ENCODE measurements at places on chromosomes 2 and 18.
A peak's percentile ranks its signal among the peaks of the same experiment; 100 is the strongest.

DNA sequence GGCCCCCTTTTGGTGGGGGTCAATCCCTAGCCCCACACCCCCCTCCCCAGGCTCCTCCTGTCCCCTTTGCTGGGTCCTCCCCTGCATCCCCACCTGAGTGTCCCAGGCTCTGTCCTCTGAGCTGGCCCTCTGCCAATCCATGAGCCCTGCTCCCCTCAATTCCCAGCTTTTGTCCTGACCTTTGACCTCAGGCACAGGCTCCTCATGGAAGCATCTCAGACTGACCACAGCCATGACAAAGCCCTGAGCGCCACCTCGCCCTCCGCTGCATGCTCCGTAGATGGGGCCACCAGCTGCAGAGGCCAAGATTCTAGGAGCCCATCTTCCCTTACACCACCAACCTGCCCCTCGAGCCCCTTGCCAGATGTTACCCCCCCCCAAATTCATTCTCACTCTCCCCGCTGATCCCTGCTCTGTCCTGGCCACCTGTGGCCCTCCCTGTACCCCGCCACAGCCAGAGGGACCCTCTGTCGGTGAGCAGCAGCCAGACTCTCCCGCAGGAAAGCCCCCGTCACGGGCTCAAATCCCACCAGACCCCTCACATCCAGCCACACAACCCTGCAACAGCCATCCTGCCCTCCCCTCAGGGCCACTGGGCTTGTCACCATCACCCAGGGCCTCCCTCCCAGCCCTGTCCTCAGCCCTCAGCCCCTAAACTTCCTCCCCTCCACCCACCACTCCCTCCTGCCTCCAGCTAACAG lies 206.0 kb downstream of the MGAT5 start:
- no peak for DNase-seq

DNA sequence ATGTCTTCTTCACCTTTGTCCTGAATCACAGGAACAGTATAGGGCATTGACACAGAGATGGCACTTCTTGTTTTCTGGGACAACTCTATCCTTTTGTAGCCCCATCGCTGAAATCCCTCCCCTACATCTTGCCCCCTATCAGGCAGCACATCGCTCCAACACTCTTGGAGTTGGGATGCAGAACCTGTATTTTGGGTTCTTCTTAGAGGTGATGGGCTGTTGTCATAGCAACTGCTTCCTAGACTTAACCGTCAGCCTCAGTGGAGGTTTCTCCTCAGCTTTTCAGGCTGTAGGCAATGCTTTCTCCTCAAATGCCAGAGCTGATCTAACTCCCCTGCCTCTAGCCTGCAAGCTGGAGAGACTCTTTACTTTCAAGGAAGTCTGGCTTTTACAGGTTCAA lies 99.9 kb upstream of the SPRED2 start:
- DNase-seq = no peak

- no peak for DNase-seq
Measured at GRCh38 chr2:96136129-96136720, 2.1 kb downstream of the ASTL start.

GRCh38 chr2:120854766-120855530 lies 119.3 kb downstream of the GLI2 start:
- DNase-seq = no peak

DNA sequence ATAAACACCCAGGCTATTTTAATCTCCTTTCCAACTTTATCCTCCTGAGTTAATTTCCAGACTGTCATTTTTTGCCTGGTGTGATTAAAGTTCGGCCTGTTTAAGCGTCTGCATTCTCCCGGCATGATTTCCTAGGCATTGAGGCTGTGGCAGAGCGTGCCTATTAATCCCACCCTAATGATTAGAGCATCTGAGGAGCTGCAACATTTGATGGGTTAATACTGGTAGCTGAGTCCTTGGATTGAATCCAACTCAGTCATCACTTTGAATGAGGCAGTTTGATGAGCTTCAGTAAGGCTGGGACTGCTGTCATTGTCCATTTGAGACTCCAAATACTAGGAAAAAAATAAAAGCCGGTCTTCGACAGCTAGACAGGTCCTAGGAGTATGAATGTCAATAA lies 882.5 kb downstream of the SLC4A3 start:
- no peak for DNase-seq

GRCh38 chr2:9703701-9704221 lies 73.0 kb upstream of the YWHAQ start:
- peak; percentile 37 for DNase-seq

- DNase-seq = no peak
Measured at GRCh38 chr2:36406296-36406695, 50.7 kb downstream of the CRIM1 start.

DNA sequence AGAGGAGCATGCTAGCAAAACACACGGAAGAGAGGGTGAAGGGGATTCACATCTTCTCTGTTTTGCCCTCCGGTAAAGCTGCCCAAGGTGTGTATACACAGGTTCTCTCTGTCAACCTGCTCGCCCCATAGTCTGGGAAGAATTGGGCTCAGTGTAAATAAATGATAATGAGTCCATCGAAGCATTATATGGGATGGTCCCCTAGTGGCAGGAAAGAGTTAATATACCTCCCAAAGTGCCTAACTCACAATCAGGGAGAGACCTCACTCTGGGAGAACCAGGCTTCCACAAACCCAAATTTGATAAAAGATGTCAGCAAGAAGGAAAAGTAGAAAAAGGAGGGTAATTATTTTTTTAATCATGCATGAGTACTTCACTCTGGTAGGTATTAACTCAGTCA lies 262.2 kb upstream of the ZNF521 start:
- DNase-seq = no peak

- no peak for DNase-seq
Measured at GRCh38 chr18:47407736-47408135, 156.3 kb upstream of the SKOR2 start.

DNA sequence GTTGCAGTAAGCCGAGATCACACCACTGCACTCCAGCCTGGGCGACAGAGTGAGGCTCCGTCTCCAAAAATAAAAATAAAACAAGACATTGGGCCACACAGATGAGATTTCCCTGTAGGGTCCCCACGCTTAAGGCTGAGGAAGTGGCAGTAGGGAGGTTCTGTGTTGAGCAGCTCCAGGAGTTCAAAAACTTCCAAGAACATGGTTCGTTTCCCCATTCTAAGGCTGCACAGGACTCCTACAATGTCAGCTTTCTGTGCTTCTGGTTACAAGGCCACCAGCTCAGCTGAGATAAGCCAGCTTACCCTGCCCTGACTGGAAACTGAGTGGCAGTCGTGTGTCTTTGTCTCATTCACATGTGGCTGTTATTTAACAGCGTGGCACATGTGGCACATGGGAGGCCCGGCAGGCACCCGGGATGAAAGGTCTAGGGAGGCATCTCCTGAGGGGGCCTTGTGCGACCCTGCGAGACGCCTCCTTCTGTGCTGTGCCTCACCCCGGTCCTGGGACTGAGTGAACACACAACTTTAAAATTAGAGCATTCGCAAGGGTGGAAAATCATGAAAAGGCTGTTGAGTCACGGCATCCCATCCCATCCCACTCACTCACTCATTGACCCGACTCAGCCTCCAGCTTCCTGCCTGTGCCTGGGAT lies 7.7 kb downstream of the ITGB1BP1 start:
- no peak for DNase-seq

DNA sequence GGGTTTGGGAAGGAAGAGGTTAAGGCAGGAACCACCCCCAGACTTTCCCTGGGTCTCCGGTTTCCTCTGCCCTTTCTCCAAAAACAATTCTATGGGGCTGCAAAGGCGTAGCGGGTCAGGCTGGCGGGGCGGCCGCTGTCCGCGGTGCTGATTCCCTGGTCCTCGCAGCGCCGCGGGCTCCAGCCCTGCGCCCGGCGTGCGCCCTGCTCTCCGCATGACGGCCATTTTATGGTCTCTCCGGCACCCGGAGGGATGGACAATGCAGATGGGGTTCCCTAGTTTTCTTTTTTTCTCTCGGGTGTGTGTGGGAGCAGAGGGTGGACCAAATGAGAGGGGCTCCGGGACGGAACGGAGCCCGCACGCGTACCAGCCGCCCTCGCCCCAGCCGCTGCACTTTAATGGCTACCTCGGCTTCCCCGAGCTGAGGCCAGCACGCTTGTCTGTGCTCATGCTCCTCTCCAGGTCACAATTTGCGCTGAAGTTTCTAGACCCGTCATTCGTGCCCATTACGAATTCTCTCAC lies 1.6 kb downstream of the ST8SIA3 start:
- DNase-seq = no peak

DNA sequence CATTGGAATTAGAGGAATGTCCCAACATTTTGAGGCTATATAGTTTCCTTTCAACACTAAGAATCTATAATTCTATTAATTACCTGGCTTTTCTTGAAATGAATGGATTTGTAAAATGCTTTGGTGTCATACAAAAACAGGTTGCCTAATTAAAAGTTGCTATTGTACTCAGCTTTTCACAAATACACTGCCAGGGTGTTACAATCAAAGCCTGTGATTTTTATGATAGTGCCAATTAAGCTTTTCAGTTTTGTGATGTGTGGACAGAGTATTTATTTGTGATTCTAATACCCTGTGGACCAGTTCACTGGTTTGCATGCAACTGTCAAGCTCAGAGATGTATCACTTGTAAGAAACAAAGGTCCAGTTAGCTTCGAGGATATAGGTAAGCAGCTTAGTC lies 71.8 kb downstream of the NAB1 start:
- DNase-seq = no peak

DNA sequence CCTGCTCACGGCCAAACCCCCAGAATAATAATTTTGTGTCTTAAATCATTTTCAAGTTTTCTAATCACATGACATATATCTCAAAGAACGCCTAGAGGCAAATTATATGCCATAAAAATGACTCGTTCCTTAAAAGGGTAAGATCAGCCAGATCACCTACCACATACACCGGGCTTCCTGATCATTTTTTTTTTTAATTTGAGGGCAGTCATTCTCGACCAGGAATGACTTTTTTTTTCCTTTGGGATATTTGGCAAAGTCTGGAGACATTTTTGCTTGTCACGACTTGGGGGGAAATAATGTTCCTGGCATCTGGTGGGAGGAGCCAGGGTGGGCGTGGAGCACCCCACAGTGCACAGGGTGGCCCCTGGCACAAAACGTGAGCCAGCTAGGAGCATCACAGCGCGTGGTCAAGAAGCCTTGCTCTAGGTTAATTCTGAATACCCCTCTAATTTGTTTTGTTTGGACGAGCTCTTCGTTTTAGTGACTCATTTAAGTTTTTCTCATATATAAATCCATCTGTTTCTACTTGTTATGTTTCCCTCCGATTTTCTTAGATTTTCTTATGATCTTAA lies 94.9 kb downstream of the TWIST2 start:
- no peak for DNase-seq

DNA sequence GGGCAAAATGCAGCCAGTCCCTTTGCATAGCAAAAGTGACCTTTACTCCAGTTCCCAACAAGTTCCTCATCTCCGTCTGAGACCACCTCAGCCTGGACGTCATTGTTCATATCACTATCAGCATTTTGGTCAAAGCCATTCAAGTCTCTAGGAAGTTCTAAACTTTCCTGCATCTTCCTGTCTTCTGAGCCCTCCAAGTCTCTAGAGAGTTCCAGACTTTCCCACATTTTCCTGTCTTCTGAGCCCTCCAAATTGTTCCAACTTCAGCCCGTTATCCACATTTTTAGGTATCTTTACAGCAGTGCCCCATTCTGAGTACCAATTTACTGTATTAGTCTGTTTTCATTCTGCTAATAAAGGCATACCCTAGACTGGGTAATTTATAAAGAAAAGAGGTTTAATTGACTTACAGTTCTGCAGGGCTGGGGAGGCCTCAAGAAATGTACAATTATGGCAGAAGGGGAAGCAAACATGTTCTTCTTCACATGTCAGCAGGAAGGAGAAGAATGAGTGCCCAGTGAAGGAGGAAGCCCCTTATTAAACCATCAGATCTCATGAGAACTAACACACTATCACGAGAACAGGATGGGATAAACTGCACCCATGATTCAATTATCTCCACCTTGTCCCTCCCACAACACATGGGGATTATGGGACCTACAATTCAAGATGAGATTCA lies 123.7 kb downstream of the MYCN start:
- no peak for DNase-seq

DNA sequence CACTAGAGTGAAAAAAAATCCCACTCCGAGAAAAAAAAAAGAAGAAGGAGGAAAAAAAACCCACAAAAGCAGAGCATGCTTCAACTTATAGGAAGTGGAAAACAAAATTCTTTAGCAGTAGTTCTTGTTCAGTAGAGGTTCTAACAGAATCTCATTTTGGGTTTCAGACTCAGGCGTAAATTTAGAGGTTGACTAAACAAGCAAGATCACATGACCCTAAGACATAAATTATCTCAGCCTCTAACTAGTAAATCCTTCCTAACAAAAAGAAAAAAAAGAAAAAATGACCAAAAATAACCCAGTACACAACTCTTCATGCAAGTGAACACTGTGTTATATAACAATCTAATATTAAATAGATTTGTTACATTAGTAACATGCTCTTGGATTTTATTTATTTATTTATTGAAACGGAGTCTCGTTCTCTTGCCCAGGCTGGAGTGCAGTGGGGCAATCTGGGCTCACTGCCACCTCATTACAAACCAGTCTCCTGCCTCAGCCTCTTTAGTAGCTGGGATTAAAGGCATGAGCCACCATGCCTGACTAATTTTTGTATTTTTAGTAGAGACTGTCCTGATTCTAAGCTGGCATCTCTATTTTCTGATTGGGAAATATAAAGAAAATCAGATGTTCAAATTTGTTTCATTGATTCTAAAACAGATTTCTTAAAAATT lies 35.4 kb downstream of the PPP4R3B start:
- no peak for DNase-seq

Measured in HCT116 (cell line).